Activated naive CD4-positive, alpha-beta T cell treated with anti-CD3 and anti-CD28 coated beads, Interleukin-2, amount 10 ng/mL, durations not matched to agents 7 days and 5 days (primary cell): ENCODE measurements at places on chromosomes 1 and 21.
A peak's percentile ranks its signal among the peaks of the same experiment; 100 is the strongest.

DNA sequence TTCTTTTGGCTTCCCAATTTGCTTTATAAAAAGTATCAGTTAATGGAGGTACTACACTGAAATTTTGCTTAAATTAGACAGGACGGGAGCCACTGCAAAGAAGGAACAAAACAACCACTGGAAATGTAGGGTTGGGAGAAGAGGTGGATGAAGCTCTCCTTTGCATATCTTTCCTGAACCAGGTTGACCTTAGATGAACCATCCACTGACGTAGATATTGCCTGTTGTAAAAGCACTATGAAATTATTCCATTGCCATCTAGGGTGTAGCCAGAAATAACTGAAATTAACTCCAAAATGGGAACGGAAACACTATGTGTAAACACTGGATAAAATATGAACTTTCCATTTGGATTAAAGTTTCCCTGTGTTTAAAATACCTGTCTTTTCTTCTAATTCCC, 1.2 kb upstream of the ABL2 start:
- no peak for DNase-seq

- DNase-seq, result no peak
Measured at GRCh38 chr1:66954208-66954607, 29.4 kb downstream of the MIER1 start.

- no peak for DNase-seq
Measured at GRCh38 chr1:89746424-89747149, 74.2 kb upstream of the LRRC8D start.

DNA sequence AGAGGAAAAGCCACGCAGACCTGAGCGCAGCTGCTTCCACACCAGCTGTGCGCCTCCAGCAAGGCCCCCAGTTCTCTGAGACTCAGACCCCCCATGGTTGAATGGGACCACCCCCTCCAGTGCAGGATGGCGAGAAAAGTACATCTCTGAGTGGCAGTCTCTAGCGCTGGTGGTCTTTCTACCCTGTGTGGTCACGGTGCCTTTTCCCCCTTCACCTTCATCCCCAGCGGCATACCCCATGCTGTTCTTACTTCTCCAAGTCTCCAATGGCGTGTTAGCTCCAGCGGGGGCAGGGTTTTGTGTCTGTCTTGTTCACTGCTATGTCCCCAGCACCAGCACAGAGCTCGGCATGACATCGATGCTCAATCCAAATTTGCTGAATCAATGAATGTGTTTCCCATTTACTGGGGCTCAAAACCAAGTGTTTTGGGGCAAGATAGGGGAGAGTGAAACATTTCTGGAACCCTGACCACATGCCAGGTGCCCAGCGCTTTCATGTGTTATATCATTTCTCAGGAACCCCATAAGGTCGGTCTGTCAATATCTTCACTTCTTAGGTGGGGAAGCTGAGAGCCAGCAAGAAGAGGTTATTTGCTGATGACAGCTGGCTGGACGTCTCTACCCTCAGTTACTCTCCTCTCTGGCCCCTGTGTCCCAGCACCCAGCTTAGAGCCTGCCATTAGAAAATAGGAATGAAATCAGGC, 959 bp upstream of the SDC3 start:
- no peak for DNase-seq

- DNase-seq, result no peak
Measured at GRCh38 chr1:110112656-110113055, 413 bp downstream of the UBL4B start.

DNA sequence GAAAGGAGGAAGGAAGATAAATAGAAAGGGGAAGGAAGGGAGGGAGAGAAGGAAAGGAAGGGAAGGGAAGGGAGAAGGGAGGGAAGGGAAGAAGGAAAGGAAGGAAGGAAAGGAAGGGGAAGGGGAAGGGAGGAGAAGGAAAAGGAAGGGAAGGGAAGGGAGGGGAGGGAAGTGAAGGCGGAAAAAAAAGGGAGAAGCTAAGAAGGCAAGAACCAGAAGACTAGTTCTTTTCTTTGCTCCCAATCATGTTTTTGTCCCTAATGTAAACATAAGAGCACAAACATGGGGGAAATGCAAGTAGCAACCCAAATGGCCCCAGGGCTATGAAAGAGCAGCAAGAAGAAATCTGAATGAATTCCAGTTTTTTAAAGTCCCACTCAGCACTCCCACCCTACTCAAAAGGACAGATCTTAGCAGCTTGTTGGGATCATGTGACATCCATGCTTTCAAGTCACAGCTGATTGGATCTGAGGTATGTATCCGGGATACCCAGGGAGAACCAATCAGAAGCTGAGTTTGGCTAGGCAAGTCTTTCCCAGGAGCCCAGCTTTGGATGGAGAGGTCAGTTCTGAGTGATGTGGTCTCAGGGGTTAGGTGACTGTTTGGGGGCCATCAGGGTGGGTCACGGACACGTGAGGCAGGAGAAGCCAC, 24.2 kb upstream of the FHAD1 start:
- DNase-seq, result no peak

GRCh38 chr1:11501906-11502485, 23.0 kb downstream of the DISP3 start:
- DNase-seq, result peak; percentile 5

GRCh38 chr1:214425101-214425500, 126.3 kb downstream of the PTPN14 start:
- DNase-seq, result no peak

DNA sequence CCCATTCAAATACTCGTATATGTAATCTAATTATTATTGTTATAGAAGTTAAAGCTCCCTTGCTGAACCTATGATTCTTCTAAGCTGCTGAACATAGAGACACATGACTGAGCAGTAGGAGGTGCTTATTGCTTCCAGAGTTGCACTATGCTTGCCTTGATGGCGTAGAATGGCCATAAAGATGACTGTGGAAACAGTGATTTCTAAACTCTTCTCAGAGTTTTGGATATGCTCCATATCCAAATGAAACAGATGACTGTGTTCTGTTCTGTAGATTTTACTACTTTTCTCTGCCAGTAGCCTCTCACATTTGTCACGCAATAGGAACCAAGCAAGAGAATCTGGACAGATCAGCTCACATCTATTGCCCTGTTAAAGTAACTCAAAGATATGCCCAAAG, 88.1 kb upstream of the CACYBP start:
- DNase-seq, result no peak

- peak; percentile 90 for DNase-seq
Measured at GRCh38 chr1:32205401-32206370, at the start of gene IQCC. Gene IQCC (plus strand): TSS chr1:32205671. CDS start chr1:32205682, 11 bp downstream.

GRCh38 chr1:165828669-165829329, 1.4 kb downstream of the UCK2 start:
- DNase-seq, result peak; percentile 21

GRCh38 chr1:178048426-178048825, 45.5 kb upstream of the RASAL2 start:
- DNase-seq, result no peak

GRCh38 chr21:44965251-44966022, 25.6 kb downstream of the SLX9 start:
- DNase-seq, result no peak

DNA sequence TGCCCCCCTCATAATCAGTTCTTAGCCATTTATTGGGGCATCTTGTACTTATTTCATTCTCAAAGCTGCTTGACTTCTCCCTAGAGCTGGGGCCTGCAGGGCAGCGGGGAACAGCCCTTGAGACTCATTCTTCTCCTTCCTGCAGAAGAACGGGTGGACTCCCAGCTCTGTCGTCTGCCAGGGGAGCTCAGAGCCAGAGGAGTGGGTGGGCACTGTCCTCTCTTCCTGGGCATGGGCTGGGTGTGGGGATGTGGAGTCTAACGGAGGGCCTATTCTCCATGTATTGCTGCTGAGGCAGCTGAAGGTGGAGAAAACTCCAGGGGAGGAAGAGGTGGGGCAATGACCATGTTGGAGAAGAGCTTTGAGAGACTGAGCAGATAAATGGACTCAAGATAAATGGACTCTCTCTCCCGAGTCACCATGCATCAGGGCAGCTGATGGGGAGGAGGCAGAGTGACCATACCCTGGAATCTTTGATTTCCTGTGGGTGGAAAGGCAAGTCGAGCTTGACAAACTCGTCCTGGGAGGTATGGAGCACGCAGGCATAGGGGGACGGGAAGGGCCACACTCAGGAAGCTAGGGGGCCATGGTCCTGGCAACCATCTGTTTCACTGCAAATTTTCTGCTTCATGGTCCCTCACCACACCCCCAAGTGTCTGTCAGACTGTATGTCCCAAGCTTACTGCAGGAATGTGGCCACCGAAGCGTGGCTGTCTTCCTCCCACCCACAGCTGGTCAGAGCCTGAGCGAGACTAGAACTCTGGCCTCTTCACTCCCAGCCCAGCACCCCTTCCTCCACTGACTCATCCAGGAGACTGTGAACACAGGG, 56.9 kb upstream of the ATP2B4 start:
- DNase-seq, result no peak

GRCh38 chr1:188169971-188170370, 1341.2 kb downstream of the PLA2G4A start:
- no peak for DNase-seq

DNA sequence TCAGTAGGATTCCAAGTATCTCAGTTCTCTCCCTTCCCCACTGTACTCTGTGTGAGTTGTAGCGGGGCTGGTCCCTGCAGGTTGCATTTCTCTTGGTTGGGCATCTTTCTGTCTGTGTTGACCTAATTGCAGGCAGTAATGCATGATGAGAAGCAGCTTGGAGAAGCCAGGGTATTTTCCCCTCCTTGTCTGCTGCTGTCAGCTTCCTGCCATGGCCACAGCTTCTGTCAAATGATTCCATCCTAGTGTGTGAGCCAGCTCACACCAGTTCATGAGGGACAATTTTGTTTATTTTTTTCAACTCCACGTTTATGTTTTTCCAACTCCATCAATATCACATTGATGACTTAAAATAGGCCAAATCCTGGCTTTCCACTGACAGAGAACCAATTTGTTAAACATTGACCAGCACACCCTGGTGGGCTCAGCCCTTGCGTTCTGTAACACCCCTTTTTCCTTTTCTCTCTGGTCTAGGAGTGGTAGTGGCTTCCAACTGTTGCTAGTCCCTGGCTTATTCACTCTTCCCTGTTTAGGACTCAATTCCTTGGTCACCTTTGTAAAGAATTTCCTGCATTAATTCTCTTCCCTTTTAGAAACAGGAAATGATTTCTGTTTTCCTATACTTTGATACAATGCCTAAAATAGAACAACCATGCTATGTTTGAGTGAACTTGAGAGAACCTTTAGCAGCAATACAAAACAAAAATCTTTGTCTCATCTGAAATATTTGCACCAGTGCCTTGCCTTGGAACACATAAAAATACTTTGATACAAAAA, 44.9 kb upstream of the APOBEC4 start:
- no peak for DNase-seq

DNA sequence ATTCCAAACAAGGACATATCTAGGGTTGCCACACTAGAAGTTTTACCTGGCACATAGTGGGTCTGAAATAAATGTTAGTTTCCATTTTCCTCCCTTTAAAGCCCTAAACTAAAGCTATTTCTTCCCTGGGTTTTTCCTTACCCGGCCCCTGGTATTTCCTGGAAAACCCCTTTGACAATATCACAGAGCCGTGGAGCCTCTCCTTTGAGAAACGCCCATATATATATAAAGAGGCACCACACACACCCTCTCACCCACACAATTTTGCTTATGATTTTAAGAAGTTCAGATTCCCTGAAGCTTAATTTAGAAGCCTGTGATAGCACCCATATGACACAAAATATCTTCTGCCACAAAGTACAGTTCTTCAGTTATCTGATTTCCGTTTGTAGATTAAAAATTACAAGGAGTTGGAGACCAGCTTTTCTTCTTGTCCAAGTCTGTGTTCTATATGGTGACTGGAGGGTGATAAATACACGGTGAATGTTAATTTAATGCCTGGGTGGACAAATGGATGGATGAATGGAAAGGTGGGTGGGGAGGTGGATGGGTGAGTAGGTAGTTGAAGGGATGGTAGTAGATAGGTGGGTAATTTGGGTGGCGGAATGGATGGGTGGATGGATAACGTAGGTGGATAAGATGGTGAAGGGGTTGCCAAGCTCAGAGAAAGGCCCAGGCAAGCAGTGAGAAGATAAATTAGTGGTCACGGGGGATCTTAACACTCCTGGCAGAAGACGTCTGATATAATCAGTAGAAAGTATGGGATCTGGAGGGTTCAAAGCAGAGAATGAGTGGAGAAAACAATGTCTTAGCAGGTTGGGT, 154.4 kb upstream of the FGGY start:
- DNase-seq, result no peak

GRCh38 chr1:208584167-208584755, 340.1 kb upstream of the PLXNA2 start:
- DNase-seq, result no peak

DNA sequence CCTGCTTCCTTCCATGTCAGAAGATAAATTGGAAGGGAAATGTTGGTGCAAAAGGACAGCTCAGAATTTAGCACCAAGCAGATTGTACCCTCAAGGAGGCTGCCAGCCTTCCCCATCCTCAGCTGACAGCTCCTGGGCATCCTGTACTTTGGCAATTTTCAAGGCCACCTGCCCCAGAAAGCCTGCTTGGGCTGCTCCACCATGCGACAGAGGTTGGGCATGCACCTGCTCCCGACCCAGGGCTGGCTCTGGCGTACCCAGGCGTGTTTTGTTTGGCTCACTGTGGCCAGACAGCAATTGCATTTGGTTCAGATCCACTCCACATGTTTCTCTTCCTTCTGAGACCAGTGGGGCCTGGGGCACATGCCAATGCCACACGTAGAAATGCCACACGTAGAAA, 547.8 kb downstream of the NPHP4 start:
- no peak for DNase-seq

- DNase-seq, result no peak
Measured at GRCh38 chr1:23661887-23662286, 29.7 kb upstream of the RPL11 start.

- no peak for DNase-seq
Measured at GRCh38 chr1:156474966-156475365, 25.6 kb downstream of the MEF2D start.

DNA sequence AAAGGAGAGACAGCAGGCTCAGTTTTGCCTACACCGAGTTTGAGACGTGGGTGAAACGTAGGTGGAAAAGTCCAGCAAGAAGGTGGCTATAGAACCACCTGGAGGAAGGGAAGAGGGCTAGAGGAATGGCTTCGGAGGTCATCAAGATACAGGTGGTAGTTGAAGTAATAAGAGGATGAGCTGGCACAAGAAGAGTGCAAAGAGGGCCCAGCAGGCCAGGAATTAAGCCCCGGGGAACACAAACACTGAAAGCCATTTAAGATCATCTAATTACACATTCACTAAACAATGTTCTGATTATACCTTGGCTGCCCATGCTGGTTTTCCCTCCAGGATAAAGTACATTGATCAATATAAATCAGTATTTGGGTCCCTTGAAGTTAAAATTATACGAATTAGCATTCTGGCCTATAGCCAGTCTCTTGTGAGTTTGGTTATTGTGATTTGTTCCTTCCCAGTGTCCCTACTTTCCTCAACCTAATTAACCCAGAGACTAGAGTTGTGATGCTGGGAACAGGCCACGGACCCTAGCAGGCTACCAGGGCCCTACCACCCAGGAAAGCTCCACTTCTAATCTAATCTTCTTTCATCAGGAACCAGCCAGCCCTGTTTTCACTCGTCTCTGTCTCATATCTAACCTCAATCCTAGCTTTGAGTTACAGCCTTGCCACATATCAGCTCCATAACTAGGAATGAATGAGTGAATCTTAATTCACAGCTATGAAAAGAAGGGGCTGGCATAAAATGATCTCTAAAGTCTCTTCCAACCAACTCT, 26.4 kb upstream of the PPP1R15B start:
- DNase-seq, result no peak

- DNase-seq, result no peak
Measured at GRCh38 chr1:35386290-35386689, 117.8 kb downstream of the ZMYM4 start.

GRCh38 chr1:187374082-187374481, 545.3 kb downstream of the PLA2G4A start:
- DNase-seq, result no peak
